ENCODE measurements at places on chromosomes 6 and 20.

- peak; percentile 55 for DNase-seq
Observed at GRCh38 chr6:43770372-43771209, 580 bp downstream of the VEGFA start.

DNA sequence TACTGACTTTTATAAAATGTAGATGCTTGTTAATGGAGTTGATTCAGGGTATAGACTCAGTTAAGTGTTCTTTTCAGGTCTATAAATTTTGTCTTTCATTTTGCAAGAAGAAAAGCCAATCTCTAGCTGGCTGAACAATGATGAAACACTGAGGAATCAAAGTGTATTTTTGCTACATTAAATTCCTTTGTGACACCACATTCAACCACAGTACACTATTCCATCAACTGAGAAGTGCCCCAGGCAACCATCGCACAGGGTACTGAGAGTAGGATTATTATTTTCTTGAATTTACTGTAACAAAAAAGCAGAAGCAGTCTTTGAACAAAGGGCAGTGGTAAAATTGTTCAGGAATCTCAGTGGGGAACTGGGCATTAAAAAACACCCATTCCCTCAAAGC lies 83.6 kb downstream of the PREP start:
- DNase-seq = no peak

- DNase-seq = no peak
Observed at GRCh38 chr6:28980137-28980851, 24.8 kb downstream of the ZNF311 start.

DNA sequence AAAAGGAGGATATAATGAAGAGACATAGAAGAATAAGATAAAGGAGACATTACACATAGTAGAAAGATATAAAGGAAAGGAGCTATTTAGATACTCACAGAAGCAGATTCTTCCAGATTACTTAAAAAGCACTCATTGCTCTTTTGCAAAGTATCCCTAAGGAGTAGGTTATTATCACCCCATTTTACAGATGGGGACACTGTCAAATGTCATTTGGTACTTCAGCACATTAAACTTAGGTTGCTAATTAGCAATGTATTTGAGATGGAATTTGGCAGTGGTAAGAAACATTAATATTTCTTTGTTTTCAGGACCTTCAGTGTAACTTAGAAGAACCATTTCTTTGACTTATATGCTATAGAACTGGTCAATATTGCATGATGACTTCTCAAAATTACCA lies 11.9 kb upstream of the HIVEP1 start:
- DNase-seq = no peak

DNA sequence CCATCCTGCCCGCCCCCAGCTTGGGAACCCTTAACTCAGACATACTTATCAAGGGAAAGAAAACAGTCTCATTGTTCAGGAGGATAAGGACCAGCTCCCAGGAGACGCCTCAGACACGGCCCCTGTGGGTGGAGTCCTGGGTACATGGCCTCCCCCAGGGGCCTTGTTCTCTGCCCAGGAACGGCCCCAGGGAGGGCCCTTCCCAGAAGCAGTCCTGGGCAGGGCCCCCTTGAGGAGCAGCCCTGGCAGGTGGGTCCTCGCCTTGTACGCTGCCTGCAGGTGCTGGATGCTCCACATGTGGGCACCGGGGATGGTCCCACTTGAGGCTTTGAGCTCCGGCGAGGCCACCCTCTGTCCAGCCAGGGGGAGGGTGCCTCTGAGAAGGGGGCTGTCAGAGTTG lies 4.5 kb upstream of the GATA5 start:
- no peak for DNase-seq

GRCh38 chr6:37047689-37048402 lies 42.4 kb downstream of the FGD2 start:
- DNase-seq = no peak

- no peak for DNase-seq
Observed at GRCh38 chr6:56382416-56382940, 135.1 kb upstream of the COL21A1 start.

DNA sequence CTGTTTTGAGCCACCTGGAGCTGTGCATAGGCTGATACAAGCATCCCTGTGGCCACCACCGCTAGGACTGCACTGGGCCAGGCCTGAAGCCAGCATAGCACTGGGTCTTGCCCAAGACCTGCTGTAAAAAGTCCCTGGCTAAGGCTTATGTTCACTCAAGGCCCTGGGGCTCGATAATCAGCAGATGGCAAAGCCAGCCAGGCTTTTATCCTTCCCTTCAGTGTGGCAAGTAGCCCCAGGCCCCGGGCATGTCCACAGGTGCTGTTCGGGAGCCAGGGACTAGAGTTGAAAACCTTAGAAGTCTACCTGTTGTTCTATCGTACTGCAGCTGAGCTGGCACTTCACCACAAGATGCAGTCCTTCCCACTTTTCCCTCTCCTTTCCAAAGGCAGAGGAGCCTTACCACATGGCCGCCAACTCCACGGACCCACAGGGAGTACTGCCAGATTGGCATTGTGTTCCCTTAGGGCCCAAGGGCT lies 226.4 kb upstream of the ZNF217 start:
- DNase-seq = no peak

GRCh38 chr6:136113736-136114173 lies 136.4 kb downstream of the MTFR2 start:
- DNase-seq = no peak

DNA sequence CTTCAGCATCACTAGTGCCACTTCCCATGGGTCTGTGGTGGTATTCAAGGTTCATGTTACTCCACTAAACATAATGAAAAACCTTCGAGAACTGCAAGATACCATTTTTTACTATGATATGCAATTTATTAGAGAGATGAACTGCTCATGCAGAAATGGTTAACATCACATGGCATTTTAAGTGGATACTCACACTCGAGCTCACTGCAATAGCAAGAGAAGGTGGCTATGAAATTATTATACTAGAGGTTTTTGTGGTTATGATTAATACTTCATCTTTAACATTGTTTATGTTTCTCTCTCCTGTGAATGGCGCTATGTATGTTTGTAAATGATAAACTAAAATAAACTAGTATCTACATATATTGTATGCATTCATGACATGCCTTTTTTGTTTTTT lies 35.1 kb downstream of the SCAF8 start:
- no peak for DNase-seq

DNA sequence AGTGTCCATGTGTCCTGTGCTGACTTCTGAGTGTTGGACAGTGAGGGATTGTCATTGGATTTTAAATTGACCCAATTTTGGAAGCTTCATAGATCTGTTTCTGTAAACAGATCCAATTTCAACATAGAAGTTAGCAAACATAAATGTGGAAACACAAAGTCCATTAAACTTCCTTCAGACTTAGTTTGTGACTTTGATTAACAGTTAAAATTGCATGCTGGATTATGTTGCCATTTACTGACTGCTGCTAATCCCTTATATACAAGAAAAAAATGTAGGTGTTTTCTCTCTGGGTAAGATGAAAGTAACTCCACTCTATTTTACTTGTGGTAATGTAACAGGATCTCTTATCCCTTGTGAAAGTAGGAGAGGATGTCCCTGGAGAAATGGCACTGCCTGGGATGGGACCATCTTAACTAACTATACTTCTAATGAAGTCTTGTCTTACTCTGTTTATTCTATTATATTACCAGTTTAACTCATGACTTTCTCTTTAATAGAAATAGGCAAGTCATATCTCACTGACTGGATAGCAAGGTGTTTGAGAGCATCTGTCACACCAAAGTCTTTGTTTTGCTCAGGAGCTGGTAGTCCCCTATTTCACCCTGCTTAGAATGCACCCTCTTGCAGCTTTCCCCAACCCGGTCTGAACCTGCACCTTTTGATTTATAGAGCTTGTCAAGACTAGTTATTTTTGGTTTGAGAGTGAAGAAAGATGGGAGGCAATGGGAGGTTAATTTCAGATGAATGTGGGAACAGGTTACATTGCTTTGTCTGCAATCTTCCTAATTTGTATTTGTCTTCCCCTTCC lies 7.2 kb downstream of the TPX2 start:
- no peak for DNase-seq

DNA sequence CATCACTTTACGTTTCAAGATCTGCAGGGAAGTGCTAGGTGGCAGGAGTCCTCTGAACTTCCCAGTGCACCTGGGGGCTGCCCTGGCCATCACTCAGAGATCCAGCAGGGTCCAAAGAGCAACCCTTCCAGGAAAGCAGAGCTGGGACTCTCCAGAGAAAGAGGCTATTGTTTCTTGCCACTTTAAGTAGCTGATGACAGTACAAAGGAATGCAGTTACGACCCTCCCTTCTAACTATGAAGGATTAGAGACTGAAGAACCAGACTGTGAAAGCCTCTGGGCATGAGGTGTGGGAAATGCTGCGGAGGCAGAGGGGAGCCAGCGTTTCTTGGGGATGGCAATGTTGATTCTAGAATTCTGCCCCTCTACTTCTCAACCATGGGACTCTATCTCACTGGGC lies 189.1 kb upstream of the SUPT3H start:
- DNase-seq = no peak

DNA sequence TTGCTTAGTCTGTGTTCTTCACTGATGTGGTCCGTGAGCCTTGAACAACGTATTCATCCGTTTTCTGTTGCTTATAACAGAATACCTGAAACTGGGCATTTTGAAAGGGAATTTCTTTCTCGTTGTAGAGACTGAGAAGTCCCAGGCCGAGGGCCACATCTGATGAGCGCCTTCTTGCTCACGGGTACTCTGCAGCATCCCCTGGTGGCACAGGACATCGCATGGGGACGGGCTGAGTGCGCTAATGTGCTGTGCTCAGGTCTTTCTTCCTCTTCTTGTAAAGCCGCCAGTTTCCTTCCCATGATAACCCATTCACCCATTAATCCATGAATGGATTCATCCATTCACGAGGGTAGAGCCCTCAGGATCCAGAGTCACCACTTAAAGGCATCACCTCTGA lies 161.0 kb downstream of the NFATC2 start:
- no peak for DNase-seq

GRCh38 chr6:108622641-108623298 lies 62.1 kb downstream of the FOXO3 start:
- DNase-seq = no peak

DNA sequence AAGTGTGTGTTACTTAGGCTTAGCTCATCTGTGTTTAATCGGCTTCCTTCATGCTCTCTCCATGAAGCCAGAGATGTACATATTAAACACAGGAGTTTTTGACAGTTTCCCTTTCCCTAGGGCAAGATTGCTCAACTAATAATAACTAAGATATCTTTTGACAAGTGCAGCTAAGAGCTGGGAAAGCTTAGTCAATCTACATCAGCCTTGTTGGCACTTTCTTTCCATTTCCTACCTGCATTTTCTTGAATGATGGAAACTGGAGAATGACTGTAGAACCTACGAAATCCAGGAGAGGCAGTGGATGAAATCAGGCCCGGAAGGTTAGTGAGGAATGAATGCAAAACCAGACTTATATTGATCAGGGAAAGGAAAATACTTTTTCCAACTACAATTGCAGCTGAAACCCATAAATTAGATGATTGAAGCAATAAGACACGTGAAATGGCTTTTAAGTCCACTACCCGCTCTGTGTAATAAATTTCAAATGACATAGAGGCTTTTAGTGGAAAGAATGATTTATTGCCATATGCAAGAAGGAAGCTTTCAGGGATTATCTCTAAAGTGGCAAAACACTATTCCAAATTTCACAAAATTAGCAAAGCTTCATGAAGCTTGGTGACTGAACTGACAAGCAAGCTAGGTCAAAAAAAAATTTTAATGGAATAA lies 237.2 kb upstream of the ID4 start:
- DNase-seq = no peak

DNA sequence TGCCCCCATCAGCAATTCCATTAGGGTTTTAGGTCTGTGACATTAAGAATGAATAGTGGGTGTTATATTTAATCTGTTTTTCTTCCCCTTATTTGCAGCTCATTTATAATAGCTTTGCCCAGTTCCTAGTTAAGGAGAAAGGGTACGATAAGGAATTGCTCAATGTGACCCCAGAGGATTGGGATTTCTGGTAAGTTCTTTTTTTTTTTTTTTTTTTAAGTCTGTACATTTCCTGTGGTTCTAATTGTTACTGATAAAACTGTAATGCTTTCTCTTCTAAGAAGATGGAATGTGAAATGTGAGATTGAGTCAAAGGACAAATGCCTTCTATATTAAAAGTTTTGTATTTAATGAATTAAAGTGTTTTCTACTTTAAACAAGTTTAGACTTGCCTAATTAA lies 5.5 kb downstream of the NT5DC1 start:
- no peak for DNase-seq

GRCh38 chr20:44850837-44851236 lies 34.7 kb upstream of the YWHAB start:
- DNase-seq = no peak

- DNase-seq = no peak
Observed at GRCh38 chr20:24724982-24725533, 224.0 kb upstream of the CST7 start.

DNA sequence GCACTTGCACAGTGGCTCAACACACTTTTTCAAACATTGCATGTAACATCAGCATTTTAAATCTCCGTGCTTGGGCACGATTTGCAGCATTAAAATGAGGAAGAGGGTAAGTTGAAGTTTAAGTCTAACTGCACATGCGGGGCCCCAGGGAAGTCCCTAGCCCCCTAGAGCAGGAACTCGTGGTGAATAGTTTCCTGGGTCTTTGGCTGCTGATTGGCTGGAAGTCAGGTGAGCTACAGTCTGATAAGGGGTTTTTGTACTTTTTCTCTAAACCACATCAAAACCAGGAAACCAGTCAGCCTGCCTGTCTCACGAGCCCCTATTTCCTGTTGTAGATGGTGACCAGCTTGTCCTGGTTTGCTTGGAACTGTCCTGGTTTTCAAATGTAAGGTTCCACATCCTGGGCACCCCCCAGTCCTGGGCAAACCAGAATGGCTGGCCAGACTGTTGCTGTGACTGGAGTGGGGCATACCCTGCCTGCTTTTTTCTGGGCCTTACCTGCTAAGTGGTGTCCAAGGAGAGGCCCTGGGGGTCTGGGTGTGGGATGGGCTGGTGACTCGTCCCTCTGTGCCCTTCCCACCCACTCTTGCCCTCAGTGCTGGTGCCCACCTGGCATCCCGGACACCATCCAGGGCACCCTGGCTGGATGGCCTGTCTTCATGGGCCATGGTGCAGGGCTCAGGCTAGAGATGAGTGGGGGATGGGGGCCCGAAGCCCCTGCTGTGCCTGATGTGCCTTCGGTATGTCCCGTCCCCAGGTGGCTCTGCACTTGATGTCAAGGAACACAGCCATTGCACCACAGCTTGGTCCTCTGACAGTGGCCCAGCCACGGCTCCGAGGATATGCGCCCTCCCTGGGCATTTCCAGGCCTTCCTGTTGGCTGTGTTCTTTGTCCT lies 31.8 kb downstream of the SUN5 start:
- no peak for DNase-seq

- DNase-seq = no peak
Observed at GRCh38 chr6:176766-177165, 115.5 kb upstream of the DUSP22 start.

- DNase-seq = no peak
Observed at GRCh38 chr6:155066361-155066760, 71.2 kb downstream of the TIAM2 start.

- no peak for DNase-seq
Observed at GRCh38 chr6:122818866-122819265, 29.8 kb downstream of the SMPDL3A start.

GRCh38 chr6:107543088-107543487 lies 53.2 kb downstream of the SOBP start:
- DNase-seq = no peak
